Thyroid gland (tissue), 4 donors: ENCODE measurements at places on chromosomes 3 and 15. TPM values are rescaled to one million over a fixed set of nuclear protein-coding genes. Genes with fewer than 3 reads are reported as not detected.

Gene SPATA12
- not detected for total RNA-seq

Gene TNNC1
- 16.8 TPM for total RNA-seq

- H3K27ac ChIP-seq: no peak overlapping the region
- no peak overlapping the region for H3K4me3 ChIP-seq
- DNase-seq: no peak
These were observed 144.1 kb downstream of the ALDH1A2 start for GRCh38 chr15:57921371-57921770.

DNA sequence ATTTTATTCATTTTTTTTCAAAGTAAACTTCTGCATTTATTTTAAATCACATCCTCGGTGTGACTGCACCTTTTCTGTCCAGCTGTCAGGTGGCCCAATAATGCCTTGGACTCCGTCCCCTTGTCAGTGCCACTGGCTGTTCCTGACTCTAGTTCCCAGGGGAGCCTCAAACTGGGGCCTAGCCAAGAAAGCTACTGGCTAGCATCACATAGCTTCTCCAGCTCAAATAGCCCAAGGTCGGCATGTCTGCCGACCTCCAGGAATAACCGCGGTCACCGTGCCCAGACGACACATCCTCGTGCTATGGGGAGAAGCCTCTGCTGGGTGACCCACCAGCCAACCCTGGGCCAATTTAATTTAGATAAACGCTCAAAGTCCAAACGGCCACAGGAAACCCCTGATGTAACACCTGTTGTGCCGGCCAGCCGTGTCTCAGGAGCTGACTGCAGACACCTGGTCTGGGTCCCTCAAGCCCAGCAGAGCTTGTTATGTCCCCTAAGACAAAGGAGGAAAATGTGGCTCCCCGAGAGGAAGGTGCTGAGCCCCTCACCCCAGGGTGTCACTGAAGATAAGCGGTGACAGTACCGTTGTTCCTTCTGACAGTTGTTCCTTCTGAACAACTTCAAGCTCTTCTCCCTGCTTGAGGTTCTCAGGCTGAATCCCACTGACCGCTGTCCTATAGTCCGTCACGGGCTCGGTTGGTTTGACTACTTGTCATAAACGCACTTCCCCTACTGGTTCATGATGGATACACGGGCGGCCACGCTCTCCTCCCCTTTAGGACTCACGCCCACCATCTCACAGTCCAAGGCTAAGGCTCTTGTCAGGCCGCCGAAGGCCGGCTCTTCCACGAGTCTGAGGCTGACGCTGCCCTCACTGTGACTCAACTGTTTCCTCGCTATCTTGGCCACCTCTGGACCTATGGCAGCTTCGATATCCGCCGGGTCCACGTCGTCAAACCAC is 126.2 kb downstream of the KLF13 start:
- DNase-seq: no peak
- no peaks in the 10 kb centered on the region for H3K36me3 ChIP-seq
- no peaks in the 10 kb centered on the region for H3K4me1 ChIP-seq
- no peak overlapping the region for H3K4me3 ChIP-seq
- no peaks in the 10 kb centered on the region for H3K27me3 ChIP-seq
